ENCODE measurements at places on chromosomes 11 and 22. TPM values are rescaled to one million over a fixed set of nuclear protein-coding genes. Genes with fewer than 3 reads are reported as not detected.
A peak's percentile ranks its signal among the peaks of the same experiment; 100 is the strongest.

- no peak overlapping the region for H3K4me3 ChIP-seq
- no peaks in the 10 kb centered on the region for H3K27me3 ChIP-seq
- no peak for DNase-seq
- H3K27ac ChIP-seq: no peak overlapping the region
- H3K36me3 ChIP-seq: no peaks in the 10 kb centered on the region
Observed at GRCh38 chr11:87477321-87477720, 439.6 kb downstream of the TMEM135 start.

GRCh38 chr11:129061492-129062230, 119.0 kb upstream of the TP53AIP1 start:
- H3K4me3 ChIP-seq: no peak overlapping the region
- no peak for DNase-seq
- H3K27me3 ChIP-seq: no peaks in the 10 kb centered on the region
- peaks cover 3% of the 10 kb centered on the region for H3K36me3 ChIP-seq
- no peak overlapping the region for H3K27ac ChIP-seq

DNA sequence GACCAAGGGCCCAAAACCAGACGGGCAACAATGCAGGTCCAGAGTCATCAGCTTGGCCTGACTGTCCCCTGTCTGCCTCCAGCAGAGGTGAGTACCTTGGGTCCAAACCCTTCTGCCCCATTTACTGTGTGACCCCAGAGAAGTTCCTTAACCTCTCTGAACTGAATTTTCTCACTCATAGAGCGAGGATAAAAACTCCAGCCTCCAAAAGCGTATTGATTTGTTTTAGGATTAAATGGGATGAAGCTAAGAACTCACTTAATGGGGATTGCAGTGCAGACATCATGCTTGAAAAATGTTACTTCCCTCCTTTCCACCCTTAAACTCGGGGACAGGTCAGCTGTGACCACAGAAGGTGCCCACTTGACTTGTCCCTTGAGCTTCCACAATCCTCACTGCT, 22.6 kb downstream of the IGLL1 start:
- H3K4me1 ChIP-seq: no peaks in the 10 kb centered on the region
- H3K27ac ChIP-seq: no peak overlapping the region
- peaks cover 8% of the 10 kb centered on the region for H3K27me3 ChIP-seq
- H3K36me3 ChIP-seq: no peaks in the 10 kb centered on the region
- H3K4me3 ChIP-seq: no peak overlapping the region

DNA sequence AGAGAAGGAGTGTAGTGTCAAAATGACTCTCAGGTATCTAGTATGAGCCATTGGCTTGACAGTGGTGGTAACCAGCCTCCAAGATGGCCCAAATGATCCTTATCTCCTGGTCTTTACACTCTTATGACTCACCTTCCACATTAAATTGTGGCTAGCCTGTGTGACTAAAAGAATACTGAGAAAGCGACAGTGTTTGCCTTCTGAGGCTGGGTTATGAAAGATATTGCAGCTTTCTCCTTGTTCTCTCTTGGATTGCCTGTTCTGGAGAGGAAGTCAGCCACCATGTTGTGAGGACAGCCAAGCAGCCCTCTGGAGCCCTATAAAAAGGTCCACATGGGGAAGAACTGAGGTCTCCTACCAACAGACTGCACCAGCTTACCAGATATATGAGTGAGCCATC, 15.8 kb downstream of the C11orf71 start:
- H3K27ac ChIP-seq: no peak overlapping the region
- H3K36me3 ChIP-seq: no peaks in the 10 kb centered on the region
- H3K4me1 ChIP-seq: no peaks in the 10 kb centered on the region

GRCh38 chr11:70111269-70112016, 33.3 kb downstream of the ANO1 start:
- H3K27me3 ChIP-seq: peaks cover 3% of the 10 kb centered on the region
- H3K27ac ChIP-seq: peak overlapping the region; percentile 89
- peak; percentile 64 for DNase-seq
- H3K4me3 ChIP-seq: no peak overlapping the region

- no peak overlapping the region for H3K4me3 ChIP-seq
- no peak overlapping the region for H3K27ac ChIP-seq
- H3K4me1 ChIP-seq: no peaks in the 10 kb centered on the region
Observed at GRCh38 chr11:122405547-122406341, 249.8 kb upstream of the UBASH3B start.

- no peak overlapping the region for H3K27ac ChIP-seq
- no peaks in the 10 kb centered on the region for H3K36me3 ChIP-seq
- H3K27me3 ChIP-seq: peaks cover 16% of the 10 kb centered on the region
- peaks cover 4% of the 10 kb centered on the region for H3K4me1 ChIP-seq
- H3K4me3 ChIP-seq: no peak overlapping the region
- no peak for DNase-seq
Observed at GRCh38 chr22:36929621-36930020, 16.2 kb downstream of the CSF2RB start.

- H3K36me3 ChIP-seq: no peaks in the 10 kb centered on the region
- H3K4me1 ChIP-seq: no peaks in the 10 kb centered on the region
- no peaks in the 10 kb centered on the region for H3K27me3 ChIP-seq
- H3K27ac ChIP-seq: no peak overlapping the region
Observed at GRCh38 chr11:11735586-11735985, 106.2 kb upstream of the USP47 start.

PGA4 gene
- 1.7 TPM for total RNA-seq

MUC5AC gene
- total RNA-seq: not detected

LIF gene
- 0.75 TPM for total RNA-seq

BUD13 gene
- 17.8 TPM for total RNA-seq

PHLDA2 gene
- not detected for total RNA-seq

MICALL1 gene
- total RNA-seq: 21.7 TPM

PACSIN3 gene
- 215 TPM for total RNA-seq

OR51B4 gene
- 0.09 TPM for total RNA-seq

TLCD5 gene
- 6.6 TPM for total RNA-seq
